ENCODE measurements at places on chromosomes 3 and 15.
A peak's percentile ranks its signal among the peaks of the same experiment; 100 is the strongest.

- DNase-seq = no peak
These were observed 240.8 kb upstream of the CMC1 start for GRCh38 chr3:28000608-28001007.

DNA sequence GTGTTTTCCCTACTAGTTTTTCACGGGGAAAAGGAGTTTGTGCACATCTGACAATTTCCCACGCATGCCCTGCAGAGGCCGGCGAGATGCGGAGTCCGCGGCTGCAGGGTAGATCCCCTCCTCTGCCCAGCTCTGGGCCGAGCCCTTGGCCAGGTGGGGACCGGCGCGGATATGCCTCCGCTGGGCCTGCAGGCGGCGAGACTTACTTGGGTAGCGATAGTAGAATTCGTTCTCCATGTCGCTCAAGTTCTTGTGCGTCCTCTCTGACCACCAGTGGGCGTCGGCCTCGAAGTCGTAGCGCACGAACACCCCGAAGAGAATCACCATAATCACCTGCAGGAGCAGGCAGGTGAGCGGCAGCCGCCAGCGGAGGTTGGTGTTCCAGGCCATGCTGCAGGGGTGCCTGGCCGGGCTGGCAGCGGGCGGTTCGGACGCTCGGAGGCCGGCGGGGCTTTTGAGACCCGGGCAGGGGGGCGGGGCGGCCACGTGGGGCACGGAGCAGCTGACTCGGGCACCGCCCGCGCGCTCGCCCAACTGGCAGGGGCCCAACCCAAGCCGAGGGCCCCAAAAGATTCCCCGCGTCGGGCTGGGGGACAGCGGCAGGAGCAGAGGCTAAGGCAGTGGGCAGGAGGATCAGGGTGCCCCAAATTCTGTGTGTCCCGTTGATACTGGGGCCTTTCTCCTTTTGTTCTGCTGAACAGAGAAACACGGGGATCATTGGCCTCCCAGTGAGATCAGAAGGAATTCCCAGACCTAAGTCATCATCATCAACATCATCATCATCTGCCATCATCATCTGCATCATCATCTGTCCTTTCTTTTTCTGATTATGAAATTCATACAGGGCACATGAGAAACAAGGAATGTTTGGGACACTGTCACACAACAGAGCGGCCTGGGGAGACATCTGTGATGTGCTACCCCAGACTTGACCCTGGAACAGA, at the start of gene RHCG:
Gene RHCG, minus strand, starts transcription at position 429 of the 944 bp plus-strand sequence. Its CDS starts 39 bp downstream, at position 390.
- DNase-seq = peak; percentile 24

DNA sequence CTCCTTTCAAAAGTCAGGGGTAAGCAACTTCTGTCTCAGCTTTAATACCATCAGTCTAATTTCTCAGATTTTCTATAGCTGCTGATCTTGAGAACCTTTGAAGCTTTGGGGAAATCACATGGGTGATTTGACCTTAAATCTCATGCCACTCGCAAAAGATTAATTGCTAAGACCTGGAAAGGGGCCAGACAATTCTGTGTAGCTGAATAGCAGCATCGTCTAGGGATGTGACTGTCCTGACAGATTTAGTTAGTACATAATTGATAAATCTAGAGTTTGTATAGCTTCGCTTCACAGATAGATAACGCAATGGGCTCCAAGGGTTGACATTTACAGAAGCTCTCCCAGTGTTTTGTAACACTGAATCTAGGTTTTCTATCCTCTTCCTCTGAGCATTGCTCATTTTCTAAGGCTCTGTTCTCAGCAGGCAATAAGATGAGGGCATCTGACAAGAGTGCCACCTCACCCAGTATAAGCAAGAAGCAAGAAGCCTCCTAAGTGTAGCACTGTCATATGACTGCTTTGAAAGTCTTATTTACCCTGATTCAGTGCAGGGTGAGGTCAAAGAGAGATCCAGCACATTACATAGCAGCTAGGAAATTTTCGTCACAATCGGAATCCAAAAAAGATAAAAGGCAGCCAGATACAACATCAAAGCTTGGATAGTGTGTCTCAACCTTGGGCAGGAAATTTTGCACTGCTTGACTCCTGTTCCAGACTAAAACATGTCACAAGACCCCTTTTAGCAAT, 47.7 kb upstream of the DUT start:
- no peak for DNase-seq

GRCh38 chr15:95281470-95281869, 1049.0 kb upstream of the NR2F2 start:
- no peak for DNase-seq

DNA sequence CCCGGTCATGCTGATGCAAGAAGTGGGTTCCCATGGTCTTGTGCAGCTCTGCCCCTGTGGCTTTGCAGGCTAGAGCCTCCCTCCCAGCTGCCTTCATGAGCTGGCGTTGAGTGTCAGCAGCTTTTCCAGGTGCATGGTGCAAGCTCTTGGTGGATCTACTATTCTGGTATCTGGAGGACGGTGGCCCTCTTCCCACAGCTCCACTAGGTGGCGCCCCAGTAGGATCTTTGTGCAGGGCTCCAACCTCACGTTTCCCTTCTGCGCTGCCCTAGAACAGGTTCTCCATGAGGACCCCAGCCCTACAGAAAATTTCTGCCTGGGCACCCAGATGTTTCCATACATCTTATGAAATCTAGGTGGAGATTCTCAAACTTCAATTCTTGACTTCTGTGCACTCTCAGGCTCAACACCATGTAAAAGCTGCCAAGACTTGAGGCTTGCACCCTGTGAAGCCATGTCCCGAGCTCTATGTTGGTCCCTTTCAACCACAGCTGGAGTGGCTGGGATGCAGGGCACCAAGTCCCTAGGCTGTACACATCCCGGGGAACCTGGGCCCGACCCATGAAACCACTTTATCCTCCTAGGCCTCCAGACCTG, 238.4 kb upstream of the MDFIC2 start:
- peak; percentile 28 for DNase-seq

GRCh38 chr15:57552678-57553334, 38.9 kb upstream of the MYZAP start:
- no peak for DNase-seq

- DNase-seq = no peak
These were observed 17.6 kb downstream of the DAZL start for GRCh38 chr3:16587681-16588060.

GRCh38 chr15:85316244-85316934, 64.0 kb upstream of the AKAP13 start:
- peak; percentile 90 for DNase-seq

DNA sequence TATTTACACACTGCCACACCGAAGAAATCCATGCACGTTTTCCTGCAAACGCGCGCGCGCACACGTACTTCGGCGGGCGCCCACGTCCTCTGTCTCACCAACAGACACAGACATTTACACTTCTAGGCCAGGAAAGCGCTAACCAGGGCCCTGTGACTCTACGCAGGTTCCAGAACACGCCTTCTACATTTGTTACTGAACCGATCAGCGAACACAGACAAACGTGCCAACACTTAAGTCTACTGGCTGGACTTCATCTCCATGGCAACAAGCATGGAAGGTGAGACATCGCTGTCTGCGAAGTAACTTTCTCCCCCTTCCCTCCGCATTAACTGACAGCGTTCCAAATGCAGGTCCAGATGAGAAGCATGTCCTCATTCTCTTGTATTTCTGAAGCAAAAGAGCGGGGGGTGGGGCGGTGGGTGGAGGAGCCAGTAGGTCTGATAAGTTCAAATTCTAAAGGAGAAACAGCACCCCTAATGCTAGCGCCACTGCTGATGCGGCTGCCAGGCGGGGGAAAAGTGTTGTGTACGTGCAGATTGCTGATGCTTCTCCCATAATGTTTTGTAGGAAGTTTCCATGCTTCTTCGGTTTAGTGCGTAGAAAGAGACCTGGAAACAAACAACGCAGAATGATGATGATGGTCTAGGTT, at the start of gene CTXN2:
Gene CTXN2, plus strand, starts transcription at position 92 of the 652 bp plus-strand sequence. CDS start 9,636 bp downstream, outside the sequence.
- no peak for DNase-seq

DNA sequence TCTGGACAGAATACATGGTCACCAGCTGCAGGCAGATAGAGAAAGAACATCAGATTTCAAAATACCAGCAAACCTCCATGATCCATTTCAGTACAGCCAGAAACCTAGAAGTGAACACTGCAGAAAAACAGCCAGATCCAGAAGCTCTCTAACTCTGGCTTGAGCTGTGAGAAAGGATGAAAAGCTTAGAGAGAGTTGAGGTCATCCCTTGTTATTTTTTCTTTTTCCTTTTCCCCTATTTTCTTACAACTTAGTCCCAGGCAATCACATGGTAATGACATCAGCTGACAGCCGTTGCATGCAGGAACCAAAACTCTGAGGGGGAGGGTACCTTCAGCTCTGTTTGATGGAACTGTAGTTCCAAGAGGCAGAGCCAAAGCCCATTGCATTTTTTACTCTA, 113.2 kb downstream of the TCF12 start:
- no peak for DNase-seq

DNA sequence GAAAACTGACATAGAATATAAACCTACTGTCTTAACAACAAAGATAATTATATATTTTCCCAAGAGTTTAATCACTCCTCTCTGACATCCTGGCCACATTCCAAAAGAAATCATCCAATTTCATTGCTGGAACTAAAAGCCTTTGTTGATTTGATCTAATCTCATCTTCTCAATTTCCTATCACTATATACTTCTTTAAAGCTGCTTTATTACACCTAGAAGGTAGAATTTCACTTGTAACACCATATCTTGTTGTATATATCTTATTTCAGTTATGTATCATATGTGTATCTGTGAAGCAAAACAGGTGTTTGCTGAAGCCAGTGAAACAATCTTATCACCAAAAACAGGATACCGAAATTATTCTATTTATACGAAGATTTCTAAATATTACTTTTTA, 740.2 kb downstream of the ROBO1 start:
- no peak for DNase-seq

GRCh38 chr15:74011610-74012009, 17.1 kb downstream of the PML start:
- no peak for DNase-seq

GRCh38 chr3:170054204-170054603, 16.4 kb downstream of the GPR160 start:
- DNase-seq = peak; percentile 43

- DNase-seq = no peak
These were observed 153.4 kb upstream of the MME start for GRCh38 chr3:154926721-154927120.

DNA sequence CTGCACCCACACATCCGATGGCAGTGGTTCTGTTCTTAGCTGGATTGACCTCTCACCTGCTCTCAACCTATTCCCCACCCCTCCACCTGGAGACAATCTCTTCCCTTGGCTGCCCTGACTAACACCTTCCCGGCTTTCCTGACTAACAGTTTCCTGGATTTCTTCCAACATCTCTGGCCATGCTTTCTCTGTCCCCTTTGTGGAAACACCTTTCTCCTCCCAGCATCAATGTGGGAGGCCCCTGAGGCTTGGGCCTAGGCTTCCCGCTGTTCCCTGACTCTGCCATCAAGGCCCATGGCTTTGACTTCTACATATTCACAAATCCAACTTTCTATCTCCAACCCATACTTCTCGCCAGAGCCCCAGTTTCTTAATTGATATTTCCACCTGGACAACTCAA, 142.8 kb upstream of the ATP2B2 start:
- no peak for DNase-seq

- DNase-seq = peak; percentile 26
These were observed 21.8 kb downstream of the MYH15 start for GRCh38 chr3:108488631-108489030.

DNA sequence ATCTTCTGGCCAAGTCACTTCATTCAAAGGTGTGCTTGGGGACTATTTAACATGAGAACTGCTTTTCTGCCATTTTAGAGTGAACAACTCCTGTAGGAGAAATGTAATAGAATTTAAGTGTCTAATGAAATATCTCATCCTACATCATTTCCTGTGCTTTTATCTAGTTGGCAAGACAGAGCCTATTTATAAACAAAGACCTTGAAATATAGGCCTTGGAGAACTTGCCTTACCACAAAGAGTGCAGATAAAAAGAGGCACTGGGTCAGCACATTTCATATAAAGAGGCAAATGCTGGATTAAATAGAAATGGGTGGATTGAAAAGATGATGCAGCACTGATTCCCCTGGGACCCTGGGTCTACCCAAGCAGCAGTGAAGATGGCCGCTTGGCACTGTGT, 278.0 kb downstream of the SUCLG2 start:
- peak; percentile 3 for DNase-seq

DNA sequence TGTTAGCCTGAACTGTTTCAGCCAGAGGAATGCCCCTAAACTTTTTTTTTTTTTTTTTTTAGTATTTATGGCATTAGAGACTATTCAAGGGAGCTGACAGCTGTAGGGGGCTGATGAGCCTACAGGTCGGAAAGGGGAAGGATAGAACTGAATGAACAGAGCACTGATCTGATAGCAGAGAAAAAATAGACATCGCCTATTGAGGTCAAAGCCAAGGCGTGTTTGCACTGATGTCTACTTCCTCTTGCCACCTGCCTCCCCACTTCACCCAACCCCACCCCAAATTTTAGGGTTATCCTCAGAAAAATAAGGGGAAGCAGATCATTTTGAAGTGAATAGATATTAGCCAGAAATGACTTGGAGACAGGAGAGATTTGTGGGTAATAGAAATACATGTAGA, 3.0 kb upstream of the ZMAT3 start:
- DNase-seq = no peak

DNA sequence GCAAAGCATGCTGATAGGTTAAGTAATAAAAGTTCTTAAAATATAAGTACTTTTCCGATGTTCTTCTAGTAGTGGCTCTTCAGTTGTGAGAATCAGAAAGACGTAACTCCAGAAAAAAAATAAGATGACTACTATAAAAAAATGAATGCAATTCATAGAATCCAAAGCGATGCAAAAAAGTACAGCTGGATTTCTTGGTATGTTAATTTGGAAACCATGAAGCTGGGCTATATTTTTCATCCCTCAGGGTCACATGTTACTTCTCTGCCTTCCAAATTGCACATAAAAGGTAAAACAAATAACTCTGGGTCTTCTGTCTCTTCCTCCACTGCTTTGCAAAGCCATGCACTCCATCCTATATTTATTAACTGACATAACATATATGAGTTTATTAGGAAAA, 843.9 kb upstream of the DPPA4 start:
- no peak for DNase-seq

DNA sequence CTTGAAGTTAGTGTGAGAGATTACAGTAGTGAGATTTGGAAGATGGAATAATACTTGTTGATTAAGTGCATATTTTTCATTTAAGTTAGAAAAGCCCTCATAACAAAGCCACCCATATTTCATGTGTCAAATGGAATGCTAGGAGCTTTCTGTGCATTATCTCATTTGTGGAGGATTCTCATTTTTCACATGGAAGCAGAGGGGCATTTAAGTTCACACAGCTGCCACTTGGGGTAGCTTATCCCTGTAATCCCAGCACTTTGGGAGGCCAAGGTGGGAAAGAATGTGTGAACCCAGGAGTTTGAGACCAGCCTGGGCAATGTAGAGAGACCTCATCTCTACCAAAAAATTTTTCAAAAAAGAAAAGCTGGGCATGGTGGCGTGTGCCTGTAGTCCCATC, 55.2 kb downstream of the RAB7A start:
- DNase-seq = no peak

GRCh38 chr15:49189631-49190030, 19.6 kb downstream of the GALK2 start:
- DNase-seq = no peak

DNA sequence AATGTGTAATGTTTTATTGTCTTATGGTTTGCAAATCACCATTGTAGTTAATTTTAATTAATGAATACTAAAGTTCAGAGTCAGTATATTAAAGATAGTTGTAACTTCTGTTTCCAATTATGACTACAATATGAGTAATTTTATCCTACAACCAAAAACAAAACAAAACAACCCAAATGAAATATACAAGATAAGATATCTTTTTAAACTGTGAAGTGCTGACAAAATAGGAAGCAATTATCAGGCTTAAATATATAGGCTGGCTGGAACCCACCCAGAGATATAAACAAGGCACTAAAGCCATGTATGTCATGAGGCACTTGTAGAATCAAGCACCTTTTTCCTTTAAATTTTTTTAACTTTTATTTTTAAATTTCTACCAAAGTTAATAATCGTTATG, 108.6 kb upstream of the LRRFIP2 start:
- no peak for DNase-seq
